Lower lobe of right lung (tissue), 2 donors: ENCODE measurements at places on chromosomes 13 and 19.

DNA sequence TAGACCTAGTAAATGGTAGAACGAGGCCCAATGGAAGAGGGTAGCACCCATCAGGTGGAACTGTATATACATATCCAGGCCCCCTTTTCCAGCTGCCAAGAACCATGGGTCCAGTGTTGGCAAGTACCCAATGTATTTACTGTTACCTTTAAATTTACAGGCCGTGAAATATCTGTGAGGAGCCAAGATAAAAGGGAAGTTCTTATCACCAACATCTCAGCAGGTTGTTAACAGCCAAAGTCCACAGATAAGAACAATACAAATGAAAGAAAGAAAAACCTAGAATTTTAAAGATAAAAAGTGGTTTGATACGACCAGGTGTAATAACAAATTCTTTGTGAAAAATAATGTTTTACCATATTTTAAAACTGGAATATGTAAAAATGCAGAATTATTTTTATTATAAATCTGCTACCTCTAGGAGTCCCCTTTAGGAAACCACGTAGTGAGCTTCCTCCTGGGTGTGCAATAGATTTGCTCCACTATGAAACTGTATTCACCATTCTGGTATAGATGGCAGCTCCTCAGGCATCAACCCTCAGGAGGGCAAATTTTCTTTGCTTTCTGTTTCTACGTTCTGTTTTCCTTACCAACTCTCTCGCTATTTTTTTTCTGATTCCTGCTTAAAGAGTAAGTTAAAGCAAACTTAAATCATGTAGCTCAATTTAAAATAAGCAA lies 292.2 kb upstream of the SLC10A2 start:
- DNase-seq, result no peak

GRCh38 chr19:50330365-50331078 lies 1.3 kb upstream of the KCNC3 start:
- DNase-seq, result peak; percentile 91

DNA sequence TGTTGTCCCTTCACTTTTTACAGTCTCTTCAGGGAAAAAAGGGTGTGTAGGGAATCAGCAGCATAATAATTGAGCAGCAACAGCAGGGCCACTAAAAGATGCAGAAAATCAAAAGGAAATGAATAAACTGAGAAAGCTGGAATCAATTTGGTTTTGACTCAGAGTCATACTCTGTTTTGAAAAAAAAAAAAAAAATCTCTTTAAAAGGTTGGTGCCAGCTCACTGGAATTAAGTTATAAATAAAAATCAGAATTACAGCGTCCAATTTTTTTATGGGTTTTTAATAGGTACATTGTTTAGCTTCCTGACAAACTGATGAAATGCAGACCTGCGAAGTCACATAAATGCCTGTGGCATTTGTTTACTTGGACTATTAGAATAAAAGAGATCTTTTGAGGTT lies 231.9 kb downstream of the COG6 start:
- DNase-seq, result no peak

DNA sequence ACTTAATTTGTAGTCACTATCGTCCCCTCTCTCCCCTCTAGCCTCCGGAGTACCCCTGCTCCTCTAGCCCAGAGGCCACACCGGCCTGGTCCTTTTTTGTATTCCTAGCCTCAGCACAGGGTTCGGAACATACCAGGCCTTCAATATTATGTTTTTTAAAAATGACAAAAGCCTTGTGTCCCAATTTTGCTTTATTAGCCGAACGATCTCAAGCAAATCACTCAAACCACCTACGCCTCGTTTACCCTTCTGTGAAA lies 463 bp upstream of the POMP start:
- no peak for DNase-seq

- peak; percentile 65 for DNase-seq
Measured at GRCh38 chr13:24683838-24684599, 3.8 kb downstream of the ATP12A start.

GRCh38 chr13:26929971-26930730 lies 169.6 kb upstream of the GPR12 start:
- DNase-seq, result peak; percentile 69

- DNase-seq, result peak; percentile 59
Measured at GRCh38 chr19:4455719-4456475, 1.7 kb downstream of the UBXN6 start.

DNA sequence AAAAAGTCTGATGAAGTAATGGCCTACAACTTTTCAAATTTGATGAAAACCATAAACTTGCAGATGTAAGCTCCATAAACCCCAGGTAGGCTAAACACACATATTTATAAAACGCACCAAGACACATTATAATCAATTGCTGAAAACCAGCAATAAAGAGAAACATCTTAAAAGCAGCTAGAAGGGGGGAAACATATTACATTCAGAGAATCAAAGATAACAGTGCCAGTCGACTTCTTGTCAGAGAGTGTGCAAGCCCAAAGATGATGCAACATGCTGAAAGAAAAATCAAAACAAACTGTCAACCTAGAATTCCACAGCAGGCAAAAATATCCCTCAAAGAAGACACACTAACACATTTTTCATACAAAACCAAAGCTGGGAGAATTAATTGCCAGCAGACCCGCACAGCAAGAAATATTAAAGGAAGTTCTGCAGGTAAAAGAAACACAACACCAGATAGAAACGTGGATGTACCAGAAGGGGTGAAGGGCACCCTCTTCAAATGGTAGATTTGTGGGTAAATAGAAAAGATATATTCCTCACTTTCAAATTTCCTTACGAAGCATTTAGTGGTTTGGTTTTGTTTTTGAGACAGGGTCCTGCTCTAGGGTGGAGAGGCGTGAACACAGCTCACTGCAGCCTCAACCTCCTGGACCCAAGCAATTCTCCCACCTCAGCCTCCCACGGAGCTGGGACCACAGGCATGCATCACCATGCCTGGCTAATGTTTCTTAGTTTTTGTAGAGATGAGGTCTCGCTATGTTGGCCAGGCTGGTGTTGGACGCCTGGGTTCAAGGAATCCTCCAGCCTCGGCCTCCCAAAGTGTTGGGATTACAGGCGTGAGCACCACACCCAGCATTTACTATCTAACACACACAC lies 16.5 kb upstream of the ATP1A3 start:
- DNase-seq, result no peak

- no peak for DNase-seq
Measured at GRCh38 chr19:32921624-32922023, 50.1 kb downstream of the CEP89 start.

GRCh38 chr13:95957331-95957730 lies 95.9 kb downstream of the UGGT2 start:
- no peak for DNase-seq

DNA sequence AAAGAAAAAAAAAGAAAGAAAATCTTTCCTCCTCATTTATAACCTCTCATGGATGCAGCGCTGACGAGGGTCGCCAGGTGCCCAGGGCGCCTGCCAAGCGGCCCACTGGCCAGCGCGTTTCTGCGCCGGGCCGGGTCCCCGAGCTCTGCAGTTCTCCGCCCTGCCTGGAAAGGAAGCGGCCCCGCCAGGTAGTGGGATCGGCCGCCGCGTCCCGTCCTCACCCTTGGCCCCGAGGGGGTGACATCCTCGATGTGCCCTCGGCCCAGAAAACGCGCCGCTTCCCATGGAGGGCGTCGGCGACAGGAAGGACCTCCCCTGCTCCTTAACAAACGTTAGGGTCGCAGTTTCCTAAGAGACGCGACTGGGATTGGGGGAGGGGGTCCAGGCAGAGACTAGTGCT lies 56.9 kb downstream of the ZNF726 start:
- no peak for DNase-seq

GRCh38 chr13:99406799-99407201 lies 94.5 kb upstream of the TM9SF2 start:
- DNase-seq, result no peak

DNA sequence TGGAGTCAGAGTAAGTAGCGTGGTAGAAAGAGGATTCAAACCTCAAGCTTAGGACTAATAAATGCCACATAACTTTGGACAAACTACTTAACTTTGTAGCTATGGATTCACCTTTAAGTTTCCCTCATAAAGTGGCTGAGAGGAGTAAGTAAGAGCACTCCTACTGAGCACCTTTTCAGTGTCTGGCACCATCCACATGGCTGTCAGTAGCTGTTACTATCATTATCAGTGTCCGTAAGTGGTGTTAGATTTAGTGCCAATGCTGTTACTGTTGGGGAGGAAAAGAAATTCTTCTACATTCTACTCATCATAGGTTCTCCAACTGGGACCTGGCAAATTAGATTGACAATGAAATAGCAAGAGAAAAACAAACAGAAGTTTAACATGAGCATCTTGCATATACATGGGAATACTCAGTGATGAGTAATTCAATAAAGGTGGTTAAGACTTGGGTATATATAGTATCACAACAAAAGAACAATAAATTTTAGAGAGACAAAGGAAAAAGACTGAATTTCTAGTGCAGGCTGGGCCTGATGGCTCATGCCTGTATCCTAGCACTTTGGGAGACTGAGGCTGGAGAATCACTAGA lies 165.6 kb upstream of the NBEA start:
- DNase-seq, result no peak

DNA sequence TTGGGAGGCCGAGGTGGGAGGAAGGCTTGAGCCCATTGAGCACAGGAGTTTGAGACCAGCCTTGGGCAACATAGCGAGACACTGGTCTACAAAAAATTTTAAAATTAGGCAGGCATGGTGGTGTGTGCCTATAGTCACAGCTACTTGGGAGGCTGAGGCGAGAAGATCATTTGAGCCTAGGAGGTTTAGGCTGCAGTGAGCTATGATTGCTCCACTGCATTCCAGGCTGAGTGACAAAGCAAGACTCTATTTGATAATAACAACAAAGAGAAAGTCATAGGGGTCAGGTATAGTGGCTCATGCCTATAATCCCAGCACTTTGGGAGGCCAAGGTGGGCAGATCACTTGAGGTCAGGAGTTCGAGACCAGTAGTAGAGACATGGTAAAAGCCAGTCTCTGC lies 4.6 kb upstream of the SLC44A2 start:
- no peak for DNase-seq

DNA sequence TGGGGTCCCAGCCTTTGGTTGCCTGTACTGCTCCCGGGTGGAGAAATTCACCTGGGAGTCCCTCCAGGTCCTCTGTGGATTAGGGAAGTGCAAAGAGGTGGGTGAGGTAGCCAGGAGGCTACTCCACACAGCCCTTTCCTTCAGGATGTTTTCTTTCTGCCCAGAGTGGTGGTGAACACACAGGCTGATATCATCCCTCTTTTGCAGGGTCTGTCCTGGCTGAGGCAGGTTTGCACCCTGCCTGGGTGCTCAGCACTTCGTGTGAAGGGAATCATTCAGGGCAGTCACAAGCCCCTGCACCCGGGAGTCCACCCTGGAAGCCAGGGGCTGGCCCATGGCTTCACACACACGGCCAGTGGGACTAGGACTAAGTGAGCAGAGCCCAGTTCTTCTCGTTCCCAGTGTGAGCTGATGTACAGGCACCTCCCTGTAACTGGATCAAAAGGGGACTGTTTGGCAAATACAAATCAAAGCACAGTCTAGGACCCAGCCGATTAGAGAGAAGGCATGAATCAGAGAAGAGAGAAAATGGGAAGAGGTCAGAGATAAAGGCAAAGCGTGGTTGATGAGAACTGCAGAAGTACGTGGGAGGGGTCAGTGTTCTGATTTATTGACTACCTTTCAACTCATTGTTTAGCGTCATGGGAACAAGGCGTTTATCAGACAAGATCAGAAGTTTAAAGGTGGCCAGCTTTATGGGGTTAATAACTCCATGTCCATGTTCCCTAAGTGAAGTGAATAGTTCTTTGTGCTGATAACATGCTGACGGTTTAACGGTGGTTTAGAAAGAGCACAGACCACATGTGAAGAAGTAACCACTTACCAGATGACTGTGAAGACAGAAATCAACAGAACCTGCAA lies 30.4 kb upstream of the SPATA13 start:
- no peak for DNase-seq

DNA sequence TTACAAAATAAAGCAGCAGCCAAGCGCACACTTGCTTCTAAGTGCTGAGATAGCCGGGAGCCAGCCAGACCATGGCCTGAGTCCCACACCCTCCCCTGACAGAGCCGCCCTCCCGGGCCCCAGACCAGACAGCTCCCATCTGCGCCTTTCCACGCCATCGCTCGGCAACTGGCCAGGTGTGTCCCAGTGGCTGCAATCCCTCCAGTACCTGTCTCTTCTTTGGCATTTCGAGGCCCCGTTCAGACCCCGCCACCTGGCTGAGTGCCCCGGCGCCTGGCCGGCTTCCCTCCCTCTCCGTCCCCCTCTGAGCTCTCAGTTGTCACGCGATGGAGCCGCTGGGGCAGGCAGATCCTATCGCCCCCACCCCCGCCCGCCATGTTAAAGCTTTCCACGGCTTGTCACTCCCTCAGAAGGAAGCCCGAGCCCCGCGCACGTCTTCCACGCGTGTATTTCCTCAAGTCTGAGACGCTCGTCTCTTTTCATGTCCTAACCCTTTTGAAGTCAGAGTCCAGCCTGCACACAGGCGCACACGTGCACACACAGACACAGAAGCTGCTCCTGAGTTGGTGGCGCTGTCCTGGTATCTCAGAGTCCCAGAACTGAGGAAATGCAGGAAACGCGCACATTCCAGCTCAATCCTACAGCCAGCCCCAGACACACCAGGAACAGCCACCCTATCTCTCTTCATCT lies 7.9 kb downstream of the MLLT1 start:
- DNase-seq, result peak; percentile 72

DNA sequence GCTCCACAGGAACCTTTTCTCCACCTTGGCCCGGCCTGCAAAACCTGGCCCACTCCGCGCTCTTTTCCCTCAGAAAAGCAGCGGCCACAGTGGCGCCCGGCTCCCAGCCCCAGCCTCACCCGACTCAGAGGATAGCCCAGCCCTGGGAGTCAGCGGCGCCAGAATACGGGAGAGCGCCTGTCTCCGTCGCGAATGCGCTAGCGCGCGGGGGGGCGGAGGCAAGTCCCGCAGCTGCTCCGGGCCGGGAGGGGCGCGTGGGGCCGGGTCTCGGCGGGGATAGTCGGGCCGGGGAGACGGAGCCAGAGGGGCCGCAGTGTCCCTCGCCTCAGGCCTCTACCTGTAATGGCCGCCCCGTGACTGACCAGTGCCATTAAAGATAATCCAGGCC lies at the start of gene ZFP30:
Gene ZFP30 (minus strand): TSS at position 165 of the 388 bp plus-strand sequence. CDS start 7,643 bp downstream, outside the sequence.
- peak; percentile 91 for DNase-seq

GRCh38 chr19:3975637-3976087 lies 4.8 kb upstream of the DAPK3 start:
- no peak for DNase-seq

- no peak for DNase-seq
Measured at GRCh38 chr19:6672693-6673290, 2.8 kb upstream of the TNFSF14 start.

GRCh38 chr13:68535329-68535728 lies 1305.2 kb upstream of the PCDH9 start:
- DNase-seq, result no peak

DNA sequence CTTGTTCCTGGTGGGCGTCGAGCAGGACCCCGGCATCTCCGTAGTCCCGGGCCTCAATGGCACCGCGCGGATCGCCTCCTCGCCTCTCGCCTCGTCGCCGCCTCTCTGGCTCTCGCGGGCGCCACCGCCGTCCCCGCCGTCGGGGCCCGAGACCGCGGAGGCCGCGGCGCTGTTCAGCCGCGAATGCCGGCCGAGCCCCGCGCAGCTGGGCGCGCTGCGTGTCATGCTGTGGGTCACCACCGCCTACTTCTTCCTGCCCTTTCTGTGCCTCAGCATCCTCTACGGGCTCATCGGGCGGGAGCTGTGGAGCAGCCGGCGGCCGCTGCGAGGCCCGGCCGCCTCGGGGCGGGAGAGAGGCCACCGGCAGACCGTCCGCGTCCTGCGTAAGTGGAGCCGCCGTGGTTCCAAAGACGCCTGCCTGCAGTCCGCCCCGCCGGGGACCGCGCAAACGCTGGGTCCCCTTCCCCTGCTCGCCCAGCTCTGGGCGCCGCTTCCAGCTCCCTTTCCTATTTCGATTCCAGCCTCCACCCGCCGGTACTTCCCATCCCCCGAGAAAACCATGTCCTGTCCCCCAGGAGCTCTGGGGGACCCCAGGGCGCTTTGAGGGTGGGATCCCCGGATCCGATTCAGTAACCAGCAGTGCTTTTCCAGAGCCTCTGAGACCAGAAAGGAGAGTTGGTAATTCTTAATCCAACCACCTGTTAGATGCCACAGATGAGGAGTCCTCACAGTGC lies 885 bp downstream of the MLNR start:
- no peak for DNase-seq
